ENCODE measurements at places on chromosomes 16 and 17.

- no peak for DNase-seq
Observed at GRCh38 chr17:79423811-79424465, 186.9 kb downstream of the RBFOX3 start.

GRCh38 chr17:21283482-21284318, 811 bp upstream of the MAP2K3 start:
- no peak for DNase-seq

DNA sequence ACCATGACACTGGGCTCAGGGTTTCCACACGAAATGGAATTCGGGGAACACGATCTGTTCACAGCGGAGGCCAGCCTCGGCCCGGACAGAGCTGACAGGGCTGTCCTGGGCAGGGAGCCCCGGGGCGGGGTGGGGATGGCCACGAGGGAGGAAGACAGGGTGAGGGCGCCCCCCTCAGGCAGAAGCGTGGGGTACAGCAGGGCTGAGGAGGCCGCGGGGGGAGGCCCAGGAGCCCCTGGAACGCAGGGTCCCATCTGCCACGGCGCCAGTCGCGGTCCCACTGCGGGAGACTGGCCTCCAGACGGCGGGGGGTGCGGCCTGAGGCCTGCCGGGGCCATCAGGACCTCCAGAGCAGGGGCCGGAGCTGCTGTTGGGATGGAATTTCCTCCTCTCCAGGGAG, 75.9 kb downstream of the LMF1 start:
- no peak for DNase-seq

DNA sequence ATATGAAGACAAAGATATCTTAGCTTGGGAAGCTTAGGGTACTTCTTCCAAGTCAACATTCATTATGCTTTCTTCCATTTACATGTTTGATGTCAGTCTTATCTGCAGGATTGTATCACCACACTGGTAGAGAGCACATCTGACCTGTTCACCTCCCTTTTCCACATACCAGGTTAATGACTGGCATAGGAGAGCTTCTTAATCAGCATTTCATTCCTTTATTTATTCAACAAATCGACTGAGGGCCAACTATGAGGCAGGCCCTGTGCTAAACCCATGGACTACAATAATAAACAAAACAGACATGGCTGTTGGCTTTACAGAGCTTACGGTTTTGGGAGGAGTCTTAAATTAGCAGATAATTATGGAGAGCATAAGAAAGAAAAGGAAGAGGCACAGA, 378.1 kb upstream of the CDH11 start:
- no peak for DNase-seq

- no peak for DNase-seq
Observed at GRCh38 chr16:50197582-50197981, 44.5 kb downstream of the TENT4B start.

DNA sequence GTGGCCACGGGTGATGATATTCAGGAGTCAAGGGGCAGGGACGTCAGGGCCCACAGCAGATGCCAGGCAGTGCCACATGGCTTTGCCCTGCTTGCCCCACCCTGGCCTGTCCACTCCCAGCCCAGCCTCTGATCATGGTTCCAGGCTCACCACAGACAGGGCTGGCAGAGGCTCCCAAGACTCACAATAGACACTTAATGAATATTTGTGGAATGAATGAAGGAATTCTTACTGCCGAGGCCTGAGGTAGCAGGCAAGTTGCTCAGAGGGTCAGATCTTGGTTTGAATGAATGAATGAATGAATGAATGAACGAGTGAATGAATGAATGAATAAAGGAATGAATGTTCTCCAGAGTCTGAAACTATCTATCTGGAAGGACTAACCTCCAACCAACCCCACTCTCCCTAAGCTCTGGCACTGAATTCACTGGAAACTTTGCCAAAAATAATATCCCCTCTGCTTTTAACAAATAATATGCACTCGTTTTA, 60.9 kb downstream of the RAI1 start:
- no peak for DNase-seq

- no peak for DNase-seq
Observed at GRCh38 chr16:19132898-19133297, 19.1 kb downstream of the ITPRIPL2 start.

GRCh38 chr16:73426433-73427160, 378.7 kb upstream of the ZFHX3 start:
- no peak for DNase-seq

DNA sequence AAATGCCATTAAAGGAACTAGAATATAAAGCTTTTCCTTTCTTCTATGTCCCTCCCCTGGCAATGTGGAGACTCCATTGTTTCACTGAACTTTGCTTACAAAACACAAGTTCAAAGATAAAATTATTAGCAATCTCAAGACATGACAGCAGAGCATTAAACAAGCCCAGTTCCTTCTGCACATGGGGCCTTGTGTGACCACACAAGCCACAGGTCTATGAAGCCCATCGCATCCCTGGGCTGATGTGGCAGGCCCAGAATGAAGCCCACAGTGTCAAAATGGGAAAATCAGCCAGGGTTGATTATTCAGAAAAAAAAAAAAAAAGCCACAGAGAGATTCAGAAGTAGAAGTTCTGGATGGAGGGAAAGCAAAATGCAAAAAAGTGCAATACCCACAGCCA, 12.9 kb upstream of the SLC39A11 start:
- no peak for DNase-seq

- DNase-seq = no peak
Observed at GRCh38 chr16:22380529-22380928, 6.1 kb upstream of the CDR2 start.
